Lung (tissue), 17 donors: ENCODE measurements at places on chromosomes 16 and 17.

DNA sequence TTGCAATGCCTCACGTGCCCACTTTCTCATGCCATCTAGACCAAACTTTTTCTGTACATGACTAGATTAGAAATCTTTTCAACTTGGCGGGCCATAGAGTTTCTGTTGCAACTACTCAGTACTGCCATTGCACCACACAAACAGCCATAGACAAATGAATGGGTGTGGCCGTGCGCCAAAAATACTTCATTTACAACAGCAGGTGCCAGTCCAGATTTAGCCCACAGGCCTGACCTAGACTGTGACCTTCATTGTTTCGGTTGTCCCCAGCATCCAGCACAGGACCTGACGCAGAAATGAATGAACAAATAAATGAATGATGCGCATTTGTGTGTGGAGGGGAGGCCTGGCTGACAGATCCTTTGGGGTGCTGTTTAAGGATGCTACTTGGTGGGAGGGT, 14.3 kb upstream of the PDK2 start:
- no peak for DNase-seq

GRCh38 chr16:86565644-86566511, 751 bp upstream of the FOXC2 start:
- no peak for DNase-seq

DNA sequence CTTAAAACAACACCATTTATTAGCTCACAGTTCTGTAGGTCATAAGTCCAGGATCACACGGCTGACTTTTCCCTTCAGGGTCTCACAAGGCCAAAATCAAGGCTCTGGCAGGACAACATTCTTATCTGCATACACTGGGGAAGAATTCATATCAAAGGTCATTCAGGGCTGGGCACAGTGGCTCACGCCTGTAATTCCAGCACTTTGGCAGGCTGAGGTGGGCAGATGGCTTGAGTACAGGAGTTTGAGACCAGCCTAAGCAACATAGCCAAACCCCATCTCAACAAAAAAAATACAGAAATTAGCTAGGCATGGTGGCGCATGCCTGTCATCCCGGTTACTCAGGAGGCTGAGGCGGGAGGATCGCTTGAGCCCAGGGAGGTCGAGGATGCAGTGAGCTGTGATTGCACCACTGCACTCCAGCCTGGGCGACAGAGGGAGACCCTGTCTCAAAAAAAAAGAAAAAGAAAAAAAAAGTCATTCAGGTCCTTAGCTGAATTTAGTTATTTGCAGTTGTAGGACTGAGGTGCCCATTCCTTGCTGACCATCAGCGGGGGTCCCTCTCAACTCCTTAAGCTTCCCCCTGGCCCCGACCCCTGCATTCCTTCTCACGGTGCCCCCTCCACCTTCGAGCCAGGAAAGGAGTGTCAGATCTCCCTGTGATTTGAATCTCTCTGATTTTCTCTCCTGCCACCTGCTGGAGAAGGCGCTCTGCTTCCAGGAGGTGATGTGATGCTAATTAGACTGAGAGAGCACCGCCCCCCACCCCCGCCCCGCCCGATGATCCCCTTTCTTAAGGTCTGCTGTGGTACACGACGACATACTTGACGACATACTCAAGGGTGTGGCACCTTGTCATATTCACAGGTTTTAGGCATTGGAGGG, 91.8 kb upstream of the CLEC18A start:
- DNase-seq = peak; percentile 15

DNA sequence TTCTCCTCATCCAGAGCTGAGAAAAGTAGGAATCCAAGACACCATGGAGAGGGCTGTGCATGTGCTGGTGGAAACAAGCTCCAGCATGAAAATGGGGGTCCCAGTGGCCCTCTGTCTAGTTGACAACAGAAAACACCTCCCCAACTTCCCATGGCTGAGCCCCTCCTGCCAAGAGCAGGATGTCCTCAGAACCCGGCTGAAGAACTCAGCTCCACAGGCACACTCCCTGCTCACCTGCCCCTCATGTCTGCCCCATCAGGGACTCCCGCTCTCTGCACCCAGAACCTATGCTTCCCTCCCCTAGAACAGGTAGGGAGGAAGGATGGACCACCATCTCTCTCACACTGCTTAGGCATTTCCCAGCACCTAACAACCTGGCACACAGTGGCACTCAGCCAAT, 167.2 kb downstream of the C16orf78 start:
- DNase-seq = no peak

GRCh38 chr17:12459736-12460135, 206.0 kb upstream of the MYOCD start:
- no peak for DNase-seq

DNA sequence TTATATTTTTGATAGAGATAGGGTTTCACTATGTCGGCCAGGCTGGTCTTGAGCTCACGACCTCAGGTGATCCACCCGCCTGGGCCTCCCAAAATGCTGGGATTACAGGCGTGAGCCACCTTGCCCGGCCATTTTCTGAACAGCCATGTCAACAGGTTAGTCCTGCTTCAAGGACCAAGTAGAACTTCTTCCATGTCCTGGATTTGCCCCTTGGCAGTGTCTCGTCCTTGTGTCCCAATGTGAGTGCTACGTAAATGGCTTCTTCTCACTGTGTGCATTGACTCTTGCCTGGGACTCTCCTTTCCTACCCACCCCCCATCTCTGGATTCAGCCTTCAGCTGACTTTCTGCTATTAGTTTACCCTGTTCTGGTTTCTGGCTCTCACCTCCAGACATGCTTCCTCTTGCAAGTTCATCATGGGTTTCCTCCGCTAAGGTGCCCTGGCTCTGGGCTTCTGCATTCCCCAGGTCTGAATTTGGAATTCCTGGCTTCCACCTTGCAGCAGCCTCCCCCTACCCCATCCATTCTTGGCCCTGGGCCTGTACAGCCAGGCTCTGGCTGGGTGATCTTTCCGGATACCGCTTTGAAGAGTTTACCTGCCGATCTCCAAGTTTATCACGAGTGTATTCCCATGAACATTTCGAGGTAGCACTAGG, 14.0 kb upstream of the IRF8 start:
- no peak for DNase-seq

- no peak for DNase-seq
Observed at GRCh38 chr17:29007456-29007855, 1.6 kb upstream of the SEZ6 start.

DNA sequence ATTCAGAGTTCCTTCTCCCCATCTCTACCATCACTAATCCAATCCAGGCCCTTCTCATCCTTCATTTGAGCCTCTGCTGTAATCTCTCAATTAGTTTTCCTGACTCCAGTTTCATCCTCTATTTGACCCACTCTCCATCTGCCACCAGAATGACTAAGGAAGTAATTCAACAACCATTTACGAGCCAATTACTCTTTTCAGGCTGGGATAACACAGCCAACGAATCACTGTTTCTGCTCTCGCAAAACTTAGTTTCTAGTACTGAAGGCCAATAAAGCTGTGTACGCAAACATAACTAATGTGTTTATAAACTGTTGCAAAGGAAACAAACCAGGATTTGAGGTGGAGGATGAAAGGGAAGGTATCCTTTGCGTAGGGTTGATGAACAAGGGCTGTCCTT, 53.7 kb downstream of the MAP2K6 start:
- DNase-seq = no peak

DNA sequence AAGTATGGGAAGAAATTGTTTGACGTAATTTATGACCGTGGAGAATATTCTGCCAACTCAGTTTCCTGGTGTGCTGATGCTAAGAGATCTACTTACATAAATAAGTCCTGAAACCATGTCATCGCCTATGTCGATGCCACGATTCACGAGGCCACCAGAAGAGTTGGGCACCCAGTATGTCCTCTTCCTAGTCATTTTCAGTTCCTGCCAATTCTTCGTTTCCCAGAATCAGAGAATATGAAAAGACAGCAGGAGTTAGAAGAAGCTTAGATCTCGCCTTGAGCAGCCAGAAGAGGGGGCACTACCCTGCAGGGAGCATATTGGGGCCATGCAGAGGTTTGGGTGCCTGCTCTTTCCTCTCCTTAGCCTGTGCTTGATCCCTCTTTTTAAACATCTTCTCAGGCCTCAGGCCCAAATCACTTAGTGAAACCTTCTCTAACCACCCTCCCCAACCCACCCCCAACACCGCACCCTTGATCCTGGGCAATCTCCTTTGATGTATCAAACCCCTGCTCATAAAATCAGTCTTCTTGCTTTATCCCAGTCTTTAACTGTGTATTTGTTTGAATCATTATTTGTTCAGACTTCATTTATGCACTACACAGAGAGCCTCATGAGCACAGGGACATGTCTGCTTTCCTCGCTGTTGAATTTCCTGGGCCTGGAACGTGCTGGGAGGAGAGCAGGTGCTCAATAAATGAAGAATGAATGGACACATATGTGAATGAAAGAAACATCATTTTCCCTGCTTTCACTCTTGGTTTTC, 12.2 kb upstream of the LONP2 start:
- peak; percentile 49 for DNase-seq

DNA sequence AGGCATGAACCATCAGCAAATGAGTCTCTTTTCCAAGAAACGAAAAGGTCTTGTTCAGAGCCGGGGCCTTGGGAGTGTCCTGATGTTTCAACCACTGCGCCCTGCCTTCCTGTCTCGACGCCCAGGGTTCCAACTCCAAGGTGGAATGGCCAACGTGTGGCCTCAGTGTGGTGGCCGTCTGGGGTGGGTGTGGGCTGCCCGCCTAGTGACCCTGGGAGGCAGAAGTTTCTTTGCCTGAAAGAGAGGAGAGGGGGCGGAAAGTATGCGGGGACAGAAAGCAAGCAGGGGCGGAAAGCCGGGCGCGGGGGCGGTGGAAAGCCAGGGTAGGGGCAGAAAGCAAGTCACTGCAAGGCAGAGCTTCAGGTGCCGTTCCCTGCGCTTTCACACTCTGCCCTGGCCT, 4.1 kb downstream of the MSRB1 start:
- DNase-seq = no peak

DNA sequence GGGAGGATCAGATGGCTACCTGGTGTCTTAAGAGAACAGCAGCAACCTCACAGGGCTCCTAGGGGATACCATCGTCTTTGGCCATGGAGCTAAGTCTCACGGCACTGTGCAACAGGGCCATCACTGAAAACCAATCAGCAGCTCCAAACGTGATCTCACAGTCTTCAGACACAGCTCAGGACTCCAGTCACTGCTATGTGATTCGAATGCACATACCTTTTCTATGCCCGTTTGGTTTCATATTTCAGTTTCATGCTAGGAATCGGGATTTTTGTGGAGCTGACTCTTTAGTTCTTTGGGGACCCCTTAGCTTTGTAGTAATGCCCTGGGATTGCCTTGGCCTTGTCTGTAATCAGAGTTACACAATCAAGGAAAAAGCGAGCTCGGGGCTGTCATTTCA, 162.8 kb upstream of the CDH11 start:
- DNase-seq = peak; percentile 39

GRCh38 chr17:45172232-45172540, 10.5 kb downstream of the HEXIM2 start:
- no peak for DNase-seq

DNA sequence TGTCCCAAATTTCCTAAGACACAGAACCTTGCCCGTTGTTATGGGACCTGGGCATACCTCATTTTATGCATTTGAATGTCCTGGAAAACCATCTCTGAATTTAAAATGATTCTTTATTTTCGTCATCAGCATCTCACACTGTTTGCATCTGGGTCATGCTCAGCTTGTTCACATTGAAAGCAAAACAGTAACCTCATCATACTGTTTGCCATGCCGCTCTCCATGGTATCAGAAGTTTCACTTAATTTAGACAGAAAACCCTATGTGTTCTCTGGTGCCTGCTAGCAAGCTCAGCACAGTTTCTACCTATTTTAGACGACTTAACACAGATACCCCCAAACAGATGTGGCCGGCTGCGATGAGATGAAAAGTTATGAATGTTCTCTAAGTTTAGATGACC, 292.1 kb downstream of the SNX29 start:
- DNase-seq = no peak

- DNase-seq = no peak
Observed at GRCh38 chr17:75625813-75626486, 7.3 kb upstream of the SMIM5 start.

- no peak for DNase-seq
Observed at GRCh38 chr17:44651228-44651627, 5.0 kb upstream of the MEIOC start.

- no peak for DNase-seq
Observed at GRCh38 chr16:85028685-85029407, 1.3 kb downstream of the KIAA0513 start.

DNA sequence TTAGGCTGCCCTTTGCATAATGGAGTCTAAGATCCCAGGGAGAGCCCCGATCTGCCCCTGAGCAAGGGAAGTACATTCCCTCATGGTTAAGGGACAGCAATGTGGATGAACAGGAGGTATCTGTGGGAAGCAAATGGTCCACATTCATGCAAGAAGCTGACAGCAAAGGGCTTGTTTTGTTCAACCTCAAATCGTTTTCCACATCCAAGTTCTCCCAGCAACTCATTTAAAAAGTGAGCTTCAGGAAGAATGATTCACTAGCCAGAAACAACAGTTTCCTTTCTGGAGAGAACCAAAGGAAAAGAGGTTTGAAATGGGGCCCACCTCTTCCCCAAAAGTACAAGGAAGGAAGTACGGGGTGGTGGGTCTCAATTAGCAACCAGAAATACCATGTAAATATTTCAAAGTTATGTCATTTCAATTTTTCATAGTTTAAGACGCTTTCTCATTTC, 9.4 kb downstream of the HSPB9 start:
- no peak for DNase-seq

DNA sequence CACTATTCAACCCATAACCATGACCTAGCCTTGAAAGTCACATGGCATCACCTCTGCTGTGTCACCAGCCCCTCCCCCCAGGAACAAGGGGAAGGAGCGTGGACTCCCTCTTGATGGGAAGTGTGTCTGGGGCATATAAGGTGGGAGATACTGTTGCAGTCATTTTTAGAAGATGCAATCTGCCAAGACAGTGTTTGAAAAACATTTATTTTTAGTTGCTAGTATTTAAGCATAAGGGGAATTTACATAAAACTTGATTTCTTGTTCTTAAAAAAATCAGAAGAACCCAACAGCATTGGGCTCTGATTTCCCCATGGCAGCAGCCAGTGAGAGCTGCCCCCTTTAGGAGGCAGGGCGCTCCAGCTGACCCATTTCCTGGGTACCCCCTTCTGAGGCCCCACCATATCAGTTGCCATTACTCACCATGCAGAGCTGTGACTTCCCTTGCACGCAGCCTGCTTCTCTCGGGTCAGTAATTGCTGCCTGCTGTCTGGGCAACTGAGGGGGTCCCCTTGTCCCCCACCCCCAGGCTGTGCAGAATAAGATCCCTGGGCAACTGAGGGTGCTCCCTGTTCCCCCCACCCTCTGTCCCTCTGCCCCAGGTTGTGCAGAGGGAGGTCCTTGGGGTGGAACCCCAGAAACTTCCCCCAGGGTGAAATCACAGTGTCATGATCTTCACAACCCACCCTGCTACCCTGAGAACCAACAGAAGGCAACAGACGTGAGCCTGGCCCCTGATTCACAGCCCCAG, 11.8 kb upstream of the CDC42EP4 start:
- DNase-seq = peak; percentile 79
